Right atrium auricular region (tissue), 2 donors: ENCODE measurements at places on chromosomes 3 and 15.

GRCh38 chr15:39226169-39226937 is 354.5 kb upstream of the THBS1 start:
- no peak for DNase-seq

GRCh38 chr3:64392001-64392400 is 166.7 kb upstream of the PRICKLE2 start:
- no peak for DNase-seq

DNA sequence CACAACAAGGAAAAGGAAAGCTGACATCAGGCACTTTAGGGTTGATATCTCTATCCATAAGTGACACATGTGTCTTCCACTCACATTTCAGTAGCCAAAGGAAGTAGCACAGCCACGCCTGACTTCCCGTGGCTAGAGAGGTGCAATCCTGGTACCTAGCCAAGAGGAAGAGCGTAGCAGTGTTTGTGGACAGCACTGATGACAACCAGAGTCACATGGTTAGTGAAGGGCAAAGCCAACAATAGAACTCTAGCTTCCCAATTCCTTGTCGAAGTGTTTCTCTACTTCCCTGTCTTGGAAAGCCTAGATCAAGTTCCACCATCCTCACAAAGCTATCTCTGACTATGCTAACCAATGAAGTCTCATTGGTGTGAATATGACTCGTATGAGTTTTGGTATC is 189.2 kb downstream of the RSL24D1 start:
- peak; percentile 69 for DNase-seq

- no peak for DNase-seq
These were observed 154.6 kb upstream of the ICE2 start for GRCh38 chr15:60633426-60633968.

GRCh38 chr3:120683213-120683612 is 1.2 kb upstream of the HGD start:
- no peak for DNase-seq

DNA sequence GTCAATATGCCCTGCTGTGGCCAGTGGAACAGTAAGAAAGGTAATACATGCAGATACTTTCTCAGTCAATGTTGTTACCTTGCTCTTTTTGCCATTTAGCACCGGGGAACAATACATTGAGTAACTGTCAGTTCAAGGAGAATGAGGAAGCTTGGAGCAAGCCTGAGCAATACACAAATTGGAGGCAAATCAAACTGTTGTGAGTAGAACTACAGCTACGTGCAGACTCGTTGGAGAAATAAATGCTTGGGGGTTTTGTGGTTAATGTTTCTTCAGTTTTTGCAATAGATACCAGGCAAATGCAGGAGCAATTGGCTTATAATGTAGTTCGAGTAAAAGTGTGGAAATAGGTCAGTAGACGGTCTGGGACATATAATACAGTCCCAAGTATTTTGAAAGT is 587.3 kb upstream of the ROBO1 start:
- no peak for DNase-seq

DNA sequence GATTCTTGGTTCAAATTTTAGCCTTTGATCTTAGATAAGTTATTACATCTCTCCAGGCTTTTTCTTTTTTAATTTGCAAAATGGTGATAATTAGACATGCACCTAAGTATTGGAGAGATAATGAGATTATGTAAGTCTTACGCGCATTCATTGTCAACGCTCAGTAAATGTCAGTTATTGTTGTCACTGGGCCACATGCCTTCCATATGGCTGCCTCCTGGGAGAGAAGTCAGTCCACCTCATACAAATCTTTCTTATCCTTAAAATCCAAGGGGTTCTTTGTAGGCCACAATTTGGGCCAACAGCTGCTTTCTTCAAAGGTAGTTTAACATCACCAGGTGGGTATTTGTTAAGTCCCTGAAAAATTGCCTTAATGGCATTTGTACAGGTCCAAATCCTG is 25.5 kb upstream of the PTPRG start:
- DNase-seq = no peak

- no peak for DNase-seq
These were observed 17.0 kb downstream of the BCL2A1 start for GRCh38 chr15:79953951-79954444.

- no peak for DNase-seq
These were observed 299.5 kb downstream of the GAP43 start for GRCh38 chr3:115922681-115923347.

DNA sequence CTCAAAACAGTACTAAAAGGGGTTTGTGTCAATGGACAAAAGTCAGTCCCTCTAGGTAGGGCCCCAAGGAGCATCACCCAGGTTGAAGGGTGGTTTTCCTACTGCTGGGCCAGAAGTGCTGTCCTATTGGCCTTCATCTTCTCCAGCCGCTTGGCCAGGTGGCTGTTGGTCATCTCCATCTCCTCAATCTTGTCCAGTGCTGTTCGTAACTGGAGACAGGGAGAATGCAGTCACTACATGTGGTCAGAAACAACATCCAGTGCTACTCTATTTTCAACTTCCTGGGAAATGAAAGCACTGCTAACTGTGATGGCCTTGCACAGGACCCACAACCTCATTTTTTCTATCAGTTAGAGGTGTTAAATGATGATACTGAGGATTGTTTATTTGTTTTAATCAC is 60.4 kb downstream of the MLH1 start:
- no peak for DNase-seq

- DNase-seq = no peak
These were observed 201.6 kb upstream of the CMC1 start for GRCh38 chr3:28039829-28040228.

GRCh38 chr3:71723452-71724170 is 1.6 kb downstream of the EIF4E3 start:
- no peak for DNase-seq

DNA sequence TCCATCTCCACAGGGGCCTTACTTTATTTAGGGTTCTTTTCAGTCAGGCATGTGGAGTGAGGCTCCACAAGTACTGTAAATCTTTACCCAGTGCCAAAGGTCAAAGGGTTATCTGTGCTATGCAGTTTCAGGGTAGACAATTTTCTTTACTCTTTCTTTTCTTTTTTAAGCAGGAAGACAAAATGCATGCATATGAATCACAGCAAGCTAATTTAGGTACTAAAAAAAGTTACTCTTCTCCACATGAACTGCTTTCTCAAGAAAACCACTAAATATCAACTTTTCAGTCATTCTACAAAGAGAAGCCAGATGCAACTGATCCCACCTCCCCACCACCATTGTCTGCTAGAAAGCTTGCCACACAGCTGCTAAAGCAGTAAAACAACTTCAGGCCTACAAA is 73.3 kb upstream of the PYGO1 start:
- no peak for DNase-seq

- no peak for DNase-seq
These were observed 226.8 kb upstream of the ST8SIA2 start for GRCh38 chr15:92166751-92167405.

GRCh38 chr3:82800248-82800647 is 1038.8 kb upstream of the GBE1 start:
- DNase-seq = no peak
